ENCODE measurements at places on chromosomes 5 and 9. TPM values are rescaled to one million over a fixed set of nuclear protein-coding genes. Genes with fewer than 3 reads are reported as not detected.

Gene ACOT12
- total RNA-seq, result 2.3 TPM

Gene TPD52L3
- total RNA-seq, result not detected

Gene ZNF354B
- 9.1 TPM for total RNA-seq

Gene IGFBPL1
- total RNA-seq, result 34.0 TPM

Gene BHMT
- 2.0 TPM for total RNA-seq

Gene MYOZ3
- total RNA-seq, result 2.8 TPM

Gene GABRA1
- not detected for total RNA-seq

Gene CCL27
- total RNA-seq, result not detected

Gene CDH9
- not detected for total RNA-seq

Gene ITGA1
- 169 TPM for total RNA-seq

Gene OR13C2
- not detected for total RNA-seq

Gene LEAP2
- not detected for total RNA-seq

Gene BARX1
- total RNA-seq, result not detected

Gene OBP2B
- not detected for total RNA-seq
